ENCODE measurements at places on chromosomes 6 and 20.

- DNase-seq: no peak
Measured at GRCh38 chr6:4350567-4351519, 215.5 kb upstream of the ECI2 start.

DNA sequence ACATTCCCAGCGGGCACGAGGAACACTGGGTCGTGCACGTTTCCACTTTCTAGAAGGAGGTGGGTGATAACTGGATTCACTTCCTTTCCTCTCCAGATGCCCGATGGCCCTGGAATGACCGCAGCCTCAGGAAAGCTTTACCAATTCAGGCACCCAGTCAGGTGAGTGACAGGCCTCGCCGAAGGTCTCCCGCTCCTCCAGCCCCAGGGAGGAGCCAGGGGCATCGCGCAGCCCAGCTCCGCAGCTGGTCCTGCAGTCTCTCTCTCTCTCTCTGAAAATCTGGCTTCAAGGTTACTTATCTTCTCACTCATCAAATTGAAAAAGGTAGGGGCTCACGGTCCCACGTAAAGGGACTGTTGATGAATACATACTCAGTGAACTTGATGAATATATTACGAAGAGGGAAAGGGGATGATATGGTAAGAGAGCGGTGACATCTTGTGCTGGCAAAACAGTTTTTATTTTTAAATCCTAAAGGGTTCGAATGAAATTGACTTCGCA is 891 bp downstream of the RIPPLY2 start:
- DNase-seq: no peak

GRCh38 chr6:166563805-166564204 is 22.7 kb downstream of the RAMACL start:
- no peak for DNase-seq

- DNase-seq: no peak
Measured at GRCh38 chr6:154538640-154539191, 28.2 kb upstream of the CNKSR3 start.

- DNase-seq: no peak
Measured at GRCh38 chr20:58393299-58393698, 4.3 kb downstream of the VAPB start.

DNA sequence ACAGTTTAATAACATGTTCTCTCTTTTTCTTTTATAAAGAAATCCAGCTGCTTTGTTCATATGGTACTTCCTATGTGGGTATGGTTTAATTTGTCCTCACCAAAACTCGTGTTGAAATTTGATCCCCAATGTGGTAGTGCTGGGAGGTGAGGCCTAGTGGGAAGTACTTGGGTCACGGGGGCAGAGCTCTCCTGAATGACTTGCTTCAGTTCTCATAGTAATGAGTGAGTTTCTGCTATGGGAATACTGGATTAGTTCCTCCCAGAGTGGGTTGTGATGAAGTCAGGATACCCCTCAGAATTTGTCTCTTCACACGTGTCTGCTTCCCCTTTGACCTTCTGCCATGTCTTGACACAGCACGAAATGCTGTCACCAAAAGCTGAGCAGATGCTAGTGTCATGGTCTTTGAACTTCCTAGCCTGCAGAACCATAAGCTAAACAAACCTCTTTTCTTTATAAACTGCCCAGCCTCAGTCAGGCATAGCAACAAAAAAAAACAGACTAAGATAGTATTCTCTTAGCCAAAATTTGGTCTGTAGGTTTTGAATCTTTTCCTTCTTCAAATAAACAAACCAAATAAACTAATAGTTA is 87.8 kb upstream of the HS3ST5 start:
- DNase-seq: no peak

DNA sequence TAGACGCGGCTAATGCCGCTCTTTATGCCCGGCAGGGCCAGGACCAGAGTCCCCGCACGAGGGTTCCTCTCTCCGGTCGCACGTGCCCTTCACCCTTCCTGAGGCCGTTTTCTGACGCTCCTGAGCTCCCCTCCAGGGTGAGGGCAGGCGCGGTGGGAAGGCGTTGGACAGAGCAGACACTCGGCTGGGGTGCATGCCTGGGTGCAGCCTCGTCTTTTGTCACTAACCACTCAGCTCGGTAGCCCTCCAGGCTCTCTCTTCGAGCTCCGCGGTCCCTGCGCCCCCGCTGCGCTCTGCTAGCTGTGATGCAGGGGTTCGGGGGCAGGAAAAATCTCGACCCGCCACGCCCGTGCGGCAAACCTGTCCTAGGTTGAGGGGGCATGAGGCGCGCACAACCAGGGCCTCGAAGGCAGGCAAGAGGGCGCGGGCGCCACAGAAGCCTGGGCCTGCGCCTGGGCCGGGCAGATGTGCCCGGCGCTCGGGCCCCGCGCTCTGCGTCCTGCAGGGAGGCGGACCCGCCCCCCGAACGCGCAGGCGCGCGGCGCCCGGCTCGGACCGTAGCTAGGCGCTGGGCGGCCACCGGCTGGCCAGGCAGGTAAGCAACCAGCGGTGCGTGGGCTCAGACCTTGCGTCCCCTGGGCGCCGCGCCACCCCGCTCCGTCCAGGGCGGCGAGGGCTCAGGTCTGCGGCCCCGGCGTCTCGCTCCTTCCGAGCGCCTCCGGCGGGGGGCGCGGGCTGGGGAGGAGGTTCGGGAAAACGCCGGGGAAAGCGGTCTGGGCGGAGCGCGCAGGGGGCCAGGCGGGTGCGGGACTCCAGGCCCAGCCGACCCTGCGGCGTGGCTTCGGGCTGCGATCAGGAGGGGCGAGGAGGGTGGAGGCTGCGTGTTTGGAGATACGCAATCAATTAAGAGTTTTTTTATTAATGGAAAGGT is at the start of gene L3MBTL1:
Gene L3MBTL1 (plus strand): TSS at position 548 of the 931 bp plus-strand sequence. CDS start 5,807 bp downstream, outside the sequence.
- peak; percentile 84 for DNase-seq

DNA sequence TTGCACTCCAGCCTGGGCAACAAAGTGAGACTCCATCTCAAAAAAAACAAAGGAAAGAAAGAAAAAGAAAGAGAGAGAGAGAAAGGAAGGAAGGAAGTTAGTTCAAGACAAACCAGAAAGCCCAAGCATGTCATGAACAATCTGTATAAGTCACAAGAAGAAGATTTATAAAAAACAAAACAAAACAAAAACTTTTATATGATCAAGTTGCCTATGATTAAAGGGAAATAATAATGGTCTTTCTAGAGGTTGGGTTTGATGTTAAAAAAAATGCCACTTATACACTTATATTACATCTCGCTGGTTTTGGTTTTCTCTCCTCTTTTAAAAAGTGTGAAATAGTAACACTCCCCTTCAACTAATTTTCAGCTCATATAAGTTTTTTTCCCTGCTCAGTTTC is 146.2 kb upstream of the CARMIL1 start:
- DNase-seq: no peak

DNA sequence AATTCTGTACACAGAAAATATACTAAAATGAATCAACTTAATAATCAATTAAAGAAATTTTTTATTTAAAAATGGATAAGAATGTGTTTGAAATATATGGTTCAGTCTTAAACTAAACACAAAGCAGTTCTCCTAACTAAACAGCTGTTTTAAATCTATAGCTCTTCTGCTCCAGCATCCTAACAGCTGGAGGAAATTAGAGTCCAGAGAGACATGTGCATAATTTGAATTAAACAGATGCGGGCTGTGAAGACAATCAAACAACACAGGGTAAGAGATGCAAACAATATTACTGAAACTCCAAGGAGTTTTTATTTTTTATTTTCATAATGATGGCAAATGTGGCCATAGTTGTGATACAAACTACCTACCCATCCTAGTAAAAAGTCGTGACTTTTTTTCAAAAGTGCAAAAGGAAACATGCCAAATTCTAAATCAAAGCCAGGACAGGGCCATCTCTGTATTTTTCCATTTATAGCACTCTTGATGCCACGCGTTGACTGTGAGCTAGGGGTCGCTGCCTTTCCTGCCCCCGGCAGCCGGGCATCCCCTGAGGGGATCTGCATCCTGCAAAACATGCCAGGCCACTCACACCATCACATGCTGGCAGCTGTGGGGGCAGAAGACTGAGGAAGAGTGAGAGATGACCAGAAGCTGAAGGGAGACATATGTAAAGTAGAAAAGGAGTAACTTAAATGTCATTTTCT is 310.6 kb downstream of the PRKN start:
- no peak for DNase-seq

DNA sequence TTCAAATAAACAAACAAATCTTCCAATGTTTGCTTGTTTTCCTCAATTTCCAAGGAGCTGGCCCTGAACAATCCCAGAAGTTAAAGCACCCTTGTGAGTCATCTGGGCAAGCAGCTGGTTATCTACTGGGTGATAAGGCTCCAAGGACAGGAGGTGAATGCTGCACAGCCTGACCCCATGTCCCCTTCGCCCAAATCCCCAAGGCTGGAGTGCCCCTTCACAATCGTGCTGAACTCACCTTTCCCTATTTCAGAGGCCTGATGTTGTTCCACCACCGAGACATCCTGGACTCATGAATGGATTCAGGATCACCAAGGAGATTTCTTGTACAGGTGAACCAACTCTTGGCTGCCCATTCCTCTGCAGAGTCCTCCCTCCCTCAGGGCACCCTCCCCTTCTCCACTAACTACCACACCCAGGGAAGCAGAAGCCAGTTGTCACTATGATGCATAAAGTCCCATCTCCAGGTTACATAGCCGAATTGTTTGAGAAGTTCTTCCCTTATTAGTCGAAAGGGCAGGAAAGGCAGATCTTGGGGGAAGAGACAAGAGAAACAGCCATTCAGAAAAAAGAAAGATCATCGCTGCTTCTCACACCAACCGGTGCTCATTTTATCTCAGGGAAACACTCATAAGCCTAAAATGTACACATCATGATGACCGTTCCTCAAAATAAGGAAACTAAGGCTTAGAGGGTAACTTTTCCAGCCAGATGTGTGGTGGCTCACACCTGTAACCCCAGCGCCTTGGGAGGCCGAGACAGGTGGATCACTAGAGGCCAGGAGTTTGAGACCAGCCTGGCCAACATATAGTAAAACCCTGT is 138.8 kb upstream of the RREB1 start:
- DNase-seq: no peak

GRCh38 chr6:159307246-159307790 is 138.1 kb downstream of the FNDC1 start:
- DNase-seq: no peak

GRCh38 chr20:14783766-14784165 is 446.4 kb upstream of the FLRT3 start:
- no peak for DNase-seq

- DNase-seq: no peak
Measured at GRCh38 chr6:167210375-167211294, 52.9 kb upstream of the GPR31 start.

- no peak for DNase-seq
Measured at GRCh38 chr6:170421921-170422320, 115.4 kb downstream of the FAM120B start.

DNA sequence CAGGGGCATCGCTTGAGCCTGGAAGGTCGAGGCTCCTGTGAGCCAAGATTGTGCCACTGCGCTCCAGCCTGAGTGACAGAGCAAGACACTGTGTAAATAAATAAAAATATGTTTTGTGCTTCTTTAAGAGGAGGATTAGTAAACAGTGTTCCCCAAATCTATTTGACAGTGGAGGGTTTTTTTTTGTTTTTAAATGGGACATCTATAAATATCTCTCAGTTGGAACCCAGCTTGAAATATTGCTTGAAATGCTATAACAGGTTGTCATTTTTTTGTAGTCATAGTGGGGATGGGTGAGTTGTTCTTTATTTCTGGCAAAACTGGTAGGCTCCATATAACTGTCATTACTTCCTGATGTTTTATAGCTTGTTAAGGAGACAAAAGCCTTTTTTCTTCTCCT is 54.3 kb downstream of the CARMIL1 start:
- no peak for DNase-seq

- DNase-seq: no peak
Measured at GRCh38 chr6:165917576-165917975, 250.1 kb downstream of the TBXT start.

GRCh38 chr20:3165473-3166337 is 6.0 kb upstream of the FASTKD5 start:
- peak; percentile 61 for DNase-seq

DNA sequence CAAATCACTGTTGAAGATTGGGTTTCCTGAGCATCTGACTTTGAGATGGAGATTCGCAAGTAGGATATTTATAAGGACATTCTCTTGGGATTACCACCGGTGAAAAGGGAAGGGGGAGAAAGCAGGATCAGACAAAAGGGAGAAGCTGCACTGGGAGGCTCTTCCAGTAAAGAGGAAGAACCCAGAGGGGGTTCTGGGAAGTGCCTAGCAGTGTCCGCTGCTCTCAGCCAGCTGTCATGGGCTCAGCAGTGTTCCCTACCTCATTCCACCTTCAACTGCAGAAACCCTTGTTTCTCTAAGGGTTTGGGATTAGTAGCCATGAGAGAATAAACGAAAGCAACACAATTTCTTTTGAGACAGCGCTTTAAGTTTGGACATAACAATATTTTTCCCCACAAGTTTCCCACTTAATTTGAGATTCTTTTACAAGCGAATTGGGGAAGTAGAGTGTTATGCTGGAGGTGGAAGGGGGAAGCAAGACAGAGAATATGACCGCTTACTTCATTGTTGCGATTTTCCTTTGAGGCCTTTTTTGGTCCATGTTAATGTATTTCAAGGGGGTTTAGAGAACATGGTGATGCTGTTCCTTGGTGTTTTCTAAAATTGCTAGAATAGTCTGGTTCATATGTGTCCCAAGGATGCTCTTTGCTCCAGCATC is 154.5 kb upstream of the SCGN start:
- no peak for DNase-seq

DNA sequence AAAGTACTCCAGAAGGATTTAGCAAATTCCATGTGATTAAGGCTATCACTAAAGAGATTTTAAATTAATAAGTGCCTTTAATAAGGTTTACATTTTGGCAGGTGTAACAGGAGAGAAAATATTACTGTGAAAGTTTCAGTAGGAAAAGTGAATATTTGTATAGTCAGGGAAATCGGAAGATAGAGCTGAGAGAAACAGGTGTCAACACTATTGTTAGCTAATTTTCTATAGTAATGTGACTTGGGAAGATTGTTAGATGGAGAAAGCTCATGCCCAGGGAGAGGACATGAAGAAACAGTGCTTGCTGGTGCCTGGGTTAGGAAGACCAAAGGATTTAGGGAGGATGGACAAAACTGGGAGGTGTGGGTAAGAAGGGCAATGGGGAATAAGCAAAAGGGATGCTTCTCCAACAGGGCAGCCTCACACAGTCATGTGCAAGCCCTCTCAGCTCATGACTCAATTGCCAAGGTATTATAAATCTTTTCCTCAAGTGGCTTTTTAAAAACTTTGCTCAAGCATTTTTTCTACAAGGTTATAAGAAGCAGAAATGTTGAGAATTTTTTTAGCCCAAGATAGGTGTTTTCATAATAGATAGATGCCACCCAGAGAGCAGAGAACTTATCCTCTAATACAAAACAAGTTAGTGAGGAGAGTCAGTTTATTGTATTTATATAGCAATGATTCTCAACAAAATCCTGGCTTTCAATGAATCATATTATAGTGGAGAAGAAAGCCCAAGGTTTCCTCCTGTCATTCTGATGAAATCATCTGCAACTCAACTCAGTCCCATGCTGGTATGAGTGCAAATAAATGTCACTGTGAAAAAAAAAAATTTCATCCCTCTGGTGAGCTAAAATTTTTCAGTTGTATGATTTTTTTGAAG is 325.2 kb upstream of the NT5E start:
- no peak for DNase-seq

- no peak for DNase-seq
Measured at GRCh38 chr6:42562788-42563405, 932 bp upstream of the UBR2 start.

- DNase-seq: no peak
Measured at GRCh38 chr20:3247638-3248037, 8.6 kb upstream of the SLC4A11 start.

GRCh38 chr6:144406796-144407195 is 121.7 kb downstream of the UTRN start:
- DNase-seq: no peak

- peak; percentile 93 for DNase-seq
Measured at GRCh38 chr20:35277531-35278395, at the start of gene MMP24OS. MMP24OS (minus strand) TSS chr20:35278122; CDS start chr20:35277929, 193 bp downstream.

All from AG08396 (cell line).